Choroid plexus epithelial cell (primary cell): ENCODE measurements at places on chromosomes 12 and 14.

DNA sequence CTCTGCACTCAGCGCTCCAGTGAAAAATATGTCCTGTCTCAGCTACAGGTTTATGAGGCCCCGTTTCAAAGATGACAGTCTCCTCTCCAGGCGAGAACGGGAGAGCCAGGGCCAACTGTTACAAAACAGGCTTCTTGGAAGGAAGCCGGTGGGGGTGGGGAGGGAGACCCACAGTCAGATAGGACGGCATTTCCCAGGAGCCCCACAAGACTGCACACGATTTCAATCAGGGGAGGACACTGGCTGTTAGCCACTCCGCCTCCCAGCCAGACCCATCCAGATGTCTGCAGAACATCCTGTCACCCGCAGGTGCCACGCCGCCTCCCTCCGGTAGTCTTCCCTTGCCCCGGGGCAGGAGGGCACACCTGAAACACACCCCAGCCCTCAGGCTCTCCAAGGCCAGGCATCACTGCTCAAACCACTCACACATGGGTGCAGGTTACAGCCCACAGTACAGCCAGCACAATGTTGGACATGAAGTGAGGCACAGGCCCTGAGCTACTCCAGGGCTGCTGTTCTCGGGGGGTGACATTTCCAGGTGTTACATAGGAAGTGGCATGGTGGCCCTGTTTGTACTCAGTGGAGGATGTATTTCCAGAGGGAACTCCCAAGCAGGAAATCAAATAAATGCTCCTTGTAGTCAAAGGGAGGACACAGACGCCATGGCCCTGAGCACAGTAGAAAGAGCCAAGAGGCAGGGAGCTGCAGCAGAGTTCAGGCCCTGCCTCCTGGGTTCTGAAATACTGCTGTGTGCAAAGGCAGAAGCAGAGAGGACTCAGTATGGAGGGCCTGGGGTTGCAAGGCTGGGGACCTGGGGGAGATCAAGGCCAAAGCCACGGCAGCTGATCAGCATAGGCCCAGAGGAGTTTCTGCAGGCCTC, 138.1 kb downstream of the BCL11B start:
- DNase-seq: no peak

- no peak for DNase-seq
These were observed 18.3 kb downstream of the SGPP1 start for GRCh38 chr14:63709589-63709988.

- DNase-seq: no peak
These were observed 604.8 kb upstream of the SEL1L start for GRCh38 chr14:82138431-82138830.

DNA sequence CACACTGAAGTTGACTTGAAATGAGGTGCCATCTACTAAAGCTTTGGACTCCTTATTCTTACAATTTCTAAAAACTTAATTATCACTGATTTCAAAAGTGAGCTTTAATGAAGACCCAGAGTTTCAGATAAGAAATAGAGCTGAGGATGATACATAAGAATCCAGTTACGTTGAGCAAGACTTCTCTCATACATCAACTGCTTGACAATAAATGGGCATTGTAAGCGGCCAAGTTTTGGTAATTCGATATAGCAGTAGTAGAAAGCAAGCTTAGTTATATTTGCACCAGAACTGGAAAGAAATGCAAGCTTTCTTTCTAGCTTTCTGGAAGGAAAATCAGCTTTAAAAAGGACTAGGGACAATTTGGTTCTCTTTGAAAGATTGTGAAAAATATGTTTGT, 1359.6 kb downstream of the FSCB start:
- no peak for DNase-seq

DNA sequence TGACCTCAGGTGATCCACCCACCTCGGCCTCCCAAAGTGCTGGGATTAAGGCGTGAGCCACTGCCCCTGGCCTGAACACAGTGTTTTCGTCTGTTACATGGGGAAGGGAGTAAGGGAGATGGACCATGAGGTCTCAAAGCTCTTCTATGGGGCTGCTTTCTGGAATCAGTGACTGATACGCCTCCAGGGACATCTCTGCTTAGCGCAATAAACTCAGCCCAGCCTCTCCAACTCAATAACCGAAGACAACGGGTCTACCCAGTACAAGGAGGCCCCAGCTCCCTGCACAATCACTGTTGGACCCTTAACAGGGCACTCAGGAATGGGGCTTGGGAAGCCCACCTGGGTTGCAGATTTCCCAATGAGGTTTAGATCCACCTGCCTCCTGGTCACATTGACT, 42.6 kb upstream of the CHGA start:
- DNase-seq: peak; percentile 5

- DNase-seq: peak; percentile 27
These were observed 358.4 kb upstream of the TBX3 start for GRCh38 chr12:115042341-115042740.

DNA sequence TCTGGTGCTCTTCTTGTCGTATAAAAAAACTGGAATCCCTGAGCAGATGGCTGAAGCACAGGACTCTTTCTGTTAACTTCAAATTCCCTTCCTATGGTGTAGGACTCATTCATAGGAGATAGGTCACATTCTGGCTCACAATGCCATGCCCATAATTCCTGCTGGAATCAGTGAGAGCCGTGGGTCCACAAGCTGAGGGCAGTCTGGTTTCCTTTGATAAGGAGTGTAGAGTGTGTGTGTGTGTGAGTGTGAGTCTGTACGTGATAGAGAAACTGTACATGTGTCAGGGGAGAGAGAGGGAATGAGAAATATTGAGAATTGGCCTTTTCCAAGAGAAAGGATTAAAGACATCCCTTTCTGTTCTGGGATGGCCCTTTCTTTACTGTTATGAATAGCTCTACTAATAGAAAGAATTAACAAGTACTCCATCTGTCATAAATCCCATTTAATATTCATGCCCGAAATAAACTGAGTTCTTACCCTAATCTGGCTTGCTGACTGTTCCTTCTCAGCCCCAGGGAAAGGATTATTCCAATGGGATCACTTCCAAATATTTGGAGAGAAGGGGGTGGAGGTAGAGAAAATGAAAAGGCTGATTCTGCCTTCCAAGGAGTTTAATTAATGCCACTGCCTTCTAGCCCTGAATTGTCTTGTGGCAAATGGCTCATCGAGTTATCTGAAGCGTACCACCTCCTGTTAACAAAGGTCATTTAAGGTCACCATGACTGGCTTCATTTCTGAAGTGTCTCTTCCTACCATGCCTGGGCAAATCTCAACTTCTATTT, 79.0 kb downstream of the TMX1 start:
- DNase-seq: no peak

DNA sequence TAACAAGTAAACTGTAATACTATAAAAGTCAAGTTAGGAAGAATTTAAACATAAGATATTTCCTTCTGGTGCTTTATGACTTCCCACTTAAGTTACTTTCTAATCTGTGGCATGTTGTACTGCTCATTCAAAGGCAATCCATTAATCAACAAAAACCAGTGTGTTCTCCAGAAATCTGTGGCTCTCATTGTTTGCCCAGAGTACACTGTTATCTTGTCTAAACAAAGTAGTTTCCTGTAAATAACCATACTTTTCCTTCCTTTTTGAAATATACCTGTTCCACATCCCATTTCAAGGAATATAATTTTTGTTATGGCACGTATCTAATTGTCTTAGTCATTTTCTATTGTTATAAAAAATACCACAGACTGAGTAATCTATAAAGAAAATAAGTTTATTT, 184.1 kb downstream of the CCER1 start:
- DNase-seq: no peak

GRCh38 chr14:29039171-29039570, 272.6 kb downstream of the FOXG1 start:
- DNase-seq: peak; percentile 48

GRCh38 chr14:96267336-96267735, 11.3 kb downstream of the BDKRB1 start:
- peak; percentile 84 for DNase-seq

DNA sequence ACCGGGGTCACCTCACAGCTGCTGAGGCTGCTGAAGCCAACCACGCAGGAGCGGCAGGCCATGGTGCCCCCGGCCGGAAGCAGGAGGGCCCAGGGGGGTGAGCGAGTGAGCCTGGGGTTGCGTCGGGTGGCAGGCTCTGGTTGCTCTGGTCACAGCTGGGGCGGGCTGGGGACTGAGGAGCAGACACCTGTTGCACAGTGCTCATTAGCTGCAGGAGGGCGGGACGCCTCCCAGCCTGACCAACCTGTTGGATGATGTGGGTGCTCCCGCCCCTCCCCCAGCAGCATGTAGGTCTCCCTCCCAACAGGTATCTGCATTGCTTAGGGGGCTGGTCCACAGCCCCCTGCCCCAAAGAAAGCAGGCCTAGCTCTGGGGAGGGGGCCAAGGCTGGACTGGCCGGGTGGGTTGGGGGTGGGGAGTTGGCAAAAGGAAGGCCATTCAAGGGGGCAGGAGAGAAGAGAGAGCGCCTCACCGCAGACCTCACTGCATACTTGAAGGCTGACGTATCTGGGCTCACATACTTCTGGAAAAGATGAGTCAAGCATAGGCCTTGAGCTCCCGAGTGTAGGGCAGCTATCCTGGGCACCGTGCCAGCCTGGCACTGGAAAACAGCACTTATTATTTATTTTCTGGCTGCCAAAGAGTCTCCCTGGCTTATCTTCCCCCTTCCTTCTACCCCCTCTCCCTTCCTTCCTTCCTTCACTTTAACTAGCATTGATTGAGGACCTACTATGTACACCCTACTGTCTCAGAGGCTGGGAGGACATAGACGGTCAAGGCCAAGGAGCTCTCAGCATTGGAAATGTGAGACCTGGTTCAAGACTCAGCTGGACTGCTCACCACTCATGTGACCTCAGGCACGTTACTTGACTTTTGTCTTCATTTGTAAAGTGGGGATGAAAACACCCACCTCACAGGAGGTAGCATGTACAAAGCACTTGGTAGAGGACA, at the start of gene KRT80:
Gene KRT80, minus strand, starts transcription at position 174 of the 951 bp plus-strand sequence. Its CDS starts 112 bp downstream, at position 62.
- DNase-seq: peak; percentile 99

DNA sequence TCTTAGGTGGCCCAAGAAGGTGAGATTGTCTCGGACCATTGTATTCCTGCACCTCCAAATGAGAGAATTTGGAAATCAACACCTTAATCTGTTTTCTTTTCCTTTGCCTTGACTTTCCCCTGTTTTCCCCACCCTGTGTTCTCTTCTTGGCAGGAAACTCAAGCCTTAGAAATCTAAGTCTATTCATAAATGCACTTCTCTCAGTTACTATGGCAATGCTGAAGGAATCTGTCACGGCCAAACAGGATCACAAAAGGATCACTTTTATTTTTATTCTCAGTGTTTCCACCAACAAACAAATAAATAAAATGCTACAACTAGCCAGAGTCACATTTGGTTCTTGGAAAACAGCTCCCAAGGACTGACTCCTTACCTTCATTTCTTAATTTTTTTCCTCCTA, 270.5 kb downstream of the BCAT1 start:
- DNase-seq: peak; percentile 34

DNA sequence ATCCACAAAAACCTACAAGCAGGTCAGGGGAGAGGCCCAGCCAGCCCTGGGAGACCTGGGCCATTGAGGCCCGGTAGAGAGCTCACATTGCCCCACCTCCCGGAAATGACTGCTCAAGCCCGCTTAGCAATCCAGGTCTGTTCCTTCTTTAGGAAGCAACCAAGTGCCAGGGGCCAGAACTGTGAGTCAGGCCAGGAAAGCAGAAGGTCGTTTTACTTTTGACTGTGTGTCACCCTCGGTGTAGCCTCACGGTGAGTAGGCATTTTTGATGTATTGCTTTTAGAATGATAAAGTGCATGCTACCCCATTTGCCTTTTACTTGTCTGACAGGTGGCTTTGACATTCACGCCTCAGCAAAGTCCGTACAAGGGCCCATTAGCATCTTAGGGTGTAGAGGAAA, 25.4 kb upstream of the PWP1 start:
- DNase-seq: no peak

- peak; percentile 45 for DNase-seq
These were observed 154.4 kb downstream of the KCNK10 start for GRCh38 chr14:88168498-88169165.

GRCh38 chr14:86654558-86655184, 1124.7 kb downstream of the FLRT2 start:
- peak; percentile 67 for DNase-seq

- DNase-seq: no peak
These were observed 332.1 kb downstream of the NELL2 start for GRCh38 chr12:44544018-44544417.

GRCh38 chr12:124301084-124301654, 6.3 kb downstream of the RFLNA start:
- no peak for DNase-seq

GRCh38 chr12:87728931-87729593, 300.1 kb downstream of the C12orf50 start:
- DNase-seq: peak; percentile 40

DNA sequence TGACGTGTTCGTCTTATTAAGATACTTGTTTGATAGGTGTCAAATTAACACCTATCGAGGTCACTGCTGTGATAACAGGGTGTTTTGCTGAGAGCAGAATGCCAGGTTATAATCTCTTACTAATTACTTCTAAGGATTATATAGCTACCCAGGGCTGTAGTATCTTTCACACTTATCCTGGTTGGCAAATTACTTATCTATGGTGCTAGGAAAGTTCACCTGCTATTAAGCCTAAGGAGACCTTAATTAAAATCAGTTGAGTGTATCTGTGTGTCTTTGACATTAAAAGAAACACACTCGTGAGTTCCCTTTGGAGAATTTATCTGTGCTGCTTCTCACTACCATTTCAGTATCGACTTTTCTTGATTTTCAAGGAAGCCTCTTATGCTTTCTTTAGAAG, 301.6 kb upstream of the SLC16A7 start:
- no peak for DNase-seq

- DNase-seq: no peak
These were observed 222.5 kb downstream of the EXOC5 start for GRCh38 chr14:57046175-57046574.
